NCI-H510A treated with DMSO at 0.1 percent for 48 hours (cell line): ENCODE measurements at places on chromosomes 7 and 10.

- DNase-seq: peak; percentile 5
Measured at GRCh38 chr10:122013311-122013780, 24.4 kb downstream of the TACC2 start.

DNA sequence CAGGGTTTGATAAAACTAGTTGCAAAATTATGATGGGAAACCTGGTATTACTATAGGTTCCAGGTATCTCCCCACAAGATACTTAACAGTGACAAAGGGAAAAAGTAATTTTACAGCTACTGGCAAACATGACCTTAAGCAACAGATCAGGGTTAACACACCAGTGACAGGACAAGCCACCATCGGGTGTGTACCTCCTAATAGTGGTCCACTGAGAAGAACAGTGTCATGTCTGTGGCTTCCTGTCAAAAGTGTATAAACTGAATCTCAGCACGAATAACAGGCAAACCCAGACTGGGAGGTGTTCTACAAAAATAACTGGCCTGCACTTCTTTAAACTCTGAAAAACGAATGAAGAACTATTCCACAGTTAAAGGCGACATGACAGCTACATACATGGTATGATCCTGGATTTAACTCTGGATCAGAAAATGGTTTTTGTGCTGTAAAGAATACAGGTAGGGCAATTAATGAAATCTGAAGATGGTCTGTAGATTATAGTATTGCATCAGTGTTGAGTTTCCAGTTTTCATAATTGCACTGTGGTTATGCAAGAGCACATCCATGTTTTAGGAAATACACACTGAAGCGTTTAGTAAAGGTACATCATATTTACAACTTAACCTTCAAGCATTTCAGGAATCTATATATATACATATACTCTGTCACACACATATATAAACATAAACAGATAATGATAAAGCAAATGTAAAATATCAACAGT lies 32.0 kb upstream of the ARMS2 start:
- DNase-seq: no peak

DNA sequence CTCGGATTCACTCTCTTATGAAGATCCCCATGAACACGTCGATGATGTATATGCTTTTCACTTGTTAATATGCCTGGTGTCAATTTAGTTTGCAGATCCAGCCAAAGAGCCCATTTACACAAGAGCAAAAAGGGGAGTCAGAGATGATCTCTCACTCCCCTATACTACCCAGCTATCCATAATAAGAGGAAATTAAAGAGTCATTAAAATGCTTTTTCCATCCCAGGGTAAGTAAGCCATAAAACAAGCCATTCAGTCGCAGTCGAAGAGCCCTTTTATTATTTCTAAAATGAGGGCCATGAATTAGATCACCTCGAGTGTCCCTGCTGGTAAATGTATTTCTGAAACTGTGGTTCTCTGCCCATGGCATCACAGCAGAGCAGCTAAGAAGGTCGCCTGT lies 41.2 kb downstream of the CHCHD3 start:
- no peak for DNase-seq

DNA sequence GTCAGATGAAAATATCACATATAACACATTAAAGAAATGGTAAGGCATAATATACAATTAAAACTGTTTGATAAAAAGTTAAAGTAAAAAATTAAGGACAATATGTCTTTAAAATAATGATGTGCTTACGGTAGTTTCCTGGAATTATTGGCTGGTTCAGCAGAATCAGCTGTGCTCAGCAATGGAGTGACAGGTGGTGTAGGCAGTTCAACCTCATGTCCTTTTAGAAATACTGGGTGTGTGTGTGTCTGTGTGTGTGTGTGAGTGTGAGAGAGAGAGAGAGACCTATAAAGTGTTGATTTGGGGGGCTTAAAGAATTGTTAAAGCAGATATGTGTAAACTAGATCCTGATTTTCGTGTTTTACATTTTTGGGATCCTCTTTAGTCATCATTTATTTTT lies 141.2 kb downstream of the ADAM22 start:
- no peak for DNase-seq

GRCh38 chr10:129307141-129307540 lies 159.9 kb upstream of the MGMT start:
- DNase-seq: no peak

DNA sequence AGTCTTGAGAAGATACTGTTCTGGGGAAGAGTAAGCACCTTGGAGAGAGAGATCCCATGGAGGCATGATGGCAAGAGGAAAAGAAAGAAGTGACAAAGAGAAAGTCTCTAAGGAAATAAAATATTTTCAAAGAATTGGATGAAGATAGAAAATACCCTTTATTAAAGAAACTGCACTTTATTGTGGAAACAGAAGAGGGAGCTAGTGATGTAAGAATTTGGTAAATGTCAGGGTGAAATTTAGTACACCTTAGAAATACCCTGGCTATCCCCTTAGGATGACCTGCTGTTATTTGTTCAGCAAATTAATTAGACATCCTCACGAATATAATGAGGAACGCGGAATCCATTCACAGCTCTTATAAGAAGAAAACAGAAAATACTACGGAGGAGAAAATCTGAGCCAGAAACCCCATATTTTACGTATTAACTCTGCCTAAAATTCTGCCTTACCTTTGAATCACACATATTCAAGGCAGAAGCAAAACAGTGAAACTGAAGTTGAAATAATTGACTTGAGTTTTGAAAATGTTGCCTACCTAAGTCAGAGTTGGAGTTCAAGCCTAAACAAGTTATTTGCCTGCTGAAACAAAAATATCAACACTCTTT lies 90.7 kb downstream of the TFPI2 start:
- DNase-seq: no peak

DNA sequence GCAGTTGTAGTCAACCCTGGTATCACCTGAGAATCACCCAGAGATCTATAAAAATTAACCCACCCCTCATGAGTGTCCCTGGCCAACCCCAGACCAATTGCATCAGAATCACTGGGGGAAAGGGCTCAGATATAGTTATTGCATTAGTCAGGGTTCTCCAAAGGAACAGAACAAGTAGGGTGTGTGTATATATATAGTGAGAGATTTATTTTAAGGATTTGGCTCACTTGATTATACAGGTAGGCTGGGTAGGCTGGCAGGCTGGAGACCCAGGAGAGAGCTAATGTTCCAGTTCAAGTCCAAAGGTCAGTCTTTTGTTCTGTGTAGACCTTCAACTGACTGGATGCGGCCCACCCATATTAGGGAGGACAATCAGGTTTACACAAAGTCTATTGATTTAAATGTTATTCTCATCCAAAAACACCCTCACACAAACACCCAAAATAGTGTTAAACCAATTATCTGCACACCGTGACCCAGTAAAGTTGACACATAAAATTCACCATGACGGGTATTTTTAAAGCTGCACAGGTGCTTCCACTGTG lies 372.9 kb upstream of the NFE2L3 start:
- no peak for DNase-seq

DNA sequence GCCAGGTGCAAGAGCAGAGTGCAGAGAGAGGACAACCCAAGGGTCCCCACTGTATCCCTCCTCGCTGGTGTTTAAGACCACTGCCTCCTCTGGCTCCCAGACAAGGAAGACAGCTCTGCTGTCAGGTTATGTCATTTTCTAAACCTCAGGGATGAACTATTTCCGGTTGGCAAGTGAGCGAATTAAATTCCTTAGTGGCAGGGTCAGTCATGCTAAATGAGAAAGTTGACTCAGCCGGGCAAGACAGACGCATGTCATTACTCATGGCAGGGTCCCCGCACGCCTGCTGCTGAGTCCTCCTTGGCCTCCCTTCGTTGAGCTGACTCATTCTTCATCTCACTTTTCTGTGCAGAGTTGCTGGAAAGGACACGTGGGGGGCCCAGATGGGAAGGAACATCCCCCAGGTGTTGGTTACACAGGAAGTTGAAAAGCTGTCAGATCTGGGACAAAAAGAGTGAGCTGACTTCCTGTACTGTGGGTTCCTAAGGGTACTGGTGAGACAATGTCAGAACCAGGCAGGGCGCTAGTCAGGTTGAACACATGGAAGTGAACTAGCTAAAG lies 47.1 kb upstream of the UCN3 start:
- DNase-seq: no peak

- DNase-seq: no peak
Measured at GRCh38 chr7:131157530-131158243, 170.0 kb upstream of the MKLN1 start.

DNA sequence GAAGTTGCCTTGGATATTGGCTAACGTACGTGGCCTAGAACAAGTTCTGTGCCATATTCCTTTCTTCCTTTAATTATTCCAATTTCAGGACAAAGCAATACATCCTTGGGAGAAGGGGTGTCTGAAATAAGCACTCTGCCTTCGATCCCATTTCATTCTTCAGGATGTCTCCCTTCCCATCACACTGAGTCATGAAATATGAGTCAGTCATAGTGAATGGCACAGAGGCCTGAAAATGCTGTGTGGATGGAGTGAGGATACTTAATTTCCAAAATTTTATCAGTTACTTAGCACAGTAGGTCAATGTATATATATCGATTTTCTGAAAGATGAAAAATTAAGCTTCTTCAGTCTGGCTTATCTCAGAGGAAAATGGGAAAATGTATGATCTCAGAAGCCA lies 19.5 kb downstream of the EVX1 start:
- no peak for DNase-seq
